ENCODE measurements at places on chromosomes 3 and 15.

DNA sequence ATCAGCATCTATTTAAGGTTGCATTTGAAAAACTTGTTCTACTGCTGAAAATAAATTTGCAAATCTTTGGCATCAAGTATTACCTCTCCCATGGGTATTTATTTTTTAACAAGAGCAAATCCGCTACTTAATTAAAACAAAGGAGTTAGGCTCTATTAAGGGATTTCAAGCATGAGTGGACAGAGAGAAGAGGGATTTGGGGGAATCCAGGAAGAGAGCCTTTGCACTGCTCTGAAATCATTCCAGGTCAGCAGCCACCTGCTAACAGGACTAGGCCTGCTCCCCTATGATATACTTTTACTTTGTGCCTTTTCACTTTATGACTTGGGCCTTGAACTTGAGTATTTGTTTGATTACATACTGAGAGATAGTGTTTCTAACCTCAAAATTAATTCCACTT is 57.1 kb downstream of the IQCH start:
- no peak for DNase-seq

- DNase-seq: no peak
These were observed 47.1 kb downstream of the KLF15 start for GRCh38 chr3:126309861-126310655.

DNA sequence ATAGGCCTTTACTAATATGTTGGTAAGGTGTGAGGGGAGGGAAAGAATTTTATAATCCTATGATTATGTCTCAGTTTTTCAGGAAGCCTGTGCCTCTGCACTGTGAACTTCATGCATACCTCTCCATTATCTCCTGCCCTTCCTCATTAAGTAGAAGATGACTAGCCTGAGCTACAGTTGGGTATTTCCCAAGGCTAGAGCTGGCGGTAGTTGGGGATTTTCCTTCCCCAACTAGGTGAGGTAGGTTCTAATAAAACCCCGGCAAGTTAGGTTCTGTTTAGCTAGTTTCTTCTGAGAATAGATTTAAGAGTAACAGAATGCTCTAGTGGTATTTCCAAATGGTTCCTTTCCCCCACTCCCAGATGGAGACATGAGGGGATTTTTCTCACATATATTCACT is 414.5 kb downstream of the GRM7 start:
- DNase-seq: no peak

- DNase-seq: no peak
These were observed 11.0 kb downstream of the SPTBN5 start for GRCh38 chr15:41882689-41883483.

GRCh38 chr3:38643592-38643991 is 5.9 kb downstream of the SCN5A start:
- DNase-seq: no peak
